Central memory CD8-positive, alpha-beta T cell (primary cell): ENCODE measurements at places on chromosomes 4 and X.

DNA sequence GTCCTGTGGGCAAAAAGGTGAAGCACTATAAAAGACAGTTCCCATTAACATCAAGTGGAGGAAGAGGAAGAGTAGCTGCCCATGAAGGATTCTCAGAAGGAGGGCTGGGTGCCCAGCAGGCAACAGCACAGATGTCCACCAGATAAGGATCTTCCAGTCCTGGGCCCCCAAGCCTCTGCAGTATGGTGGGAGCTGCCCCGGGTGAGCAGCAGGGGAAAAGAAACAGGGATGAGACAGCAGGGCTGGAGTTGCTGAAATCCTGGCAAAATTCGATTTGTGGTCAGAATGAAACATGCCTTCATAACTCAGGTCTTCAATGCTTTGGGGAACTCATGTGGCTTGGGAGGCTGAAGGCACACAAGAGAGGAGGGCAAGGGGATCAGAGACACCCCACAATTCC lies 94.6 kb downstream of the RASL11B start:
- DNase-seq, result no peak

DNA sequence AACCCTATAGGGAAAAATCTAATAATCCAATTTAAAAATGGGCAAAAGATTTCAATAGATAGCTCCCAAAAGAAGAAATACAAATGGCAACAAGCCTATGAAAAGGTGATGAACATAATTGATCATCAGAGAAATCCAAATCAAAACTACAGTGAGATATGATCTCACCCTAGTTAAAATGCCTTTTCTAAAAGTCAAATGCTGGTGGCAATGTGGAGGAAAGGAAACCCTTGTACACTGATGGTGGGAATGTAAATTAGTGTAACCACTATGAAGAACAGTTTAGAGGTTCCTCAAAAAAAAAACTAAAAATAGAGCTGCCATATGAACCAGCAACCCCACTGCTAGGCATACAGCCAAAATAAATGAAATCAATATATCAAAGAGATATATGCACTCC lies 44.5 kb downstream of the STPG2 start:
- DNase-seq, result no peak

DNA sequence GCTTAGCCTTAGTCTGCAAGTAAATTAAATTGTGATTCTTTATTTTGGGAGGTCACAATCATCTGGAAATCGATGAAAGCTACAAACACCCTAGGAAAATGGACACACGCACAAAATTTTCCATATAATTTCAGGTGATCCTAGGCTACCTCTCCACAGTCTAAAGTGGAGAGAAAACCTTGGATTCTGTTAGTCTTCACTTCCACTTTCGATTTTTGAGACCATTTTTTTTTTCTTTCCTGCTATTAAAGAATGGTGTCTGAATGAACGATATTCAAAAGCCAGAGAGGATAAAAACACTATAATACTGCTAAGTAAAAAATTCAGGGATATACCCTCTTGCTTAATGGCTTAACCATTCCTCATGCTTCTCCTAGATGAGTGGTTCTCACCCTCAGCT lies 1.7 kb downstream of the FBXL5 start:
- DNase-seq, result no peak

GRCh38 chrX:142295190-142295589 lies 90.1 kb upstream of the MAGEC2 start:
- DNase-seq, result no peak

GRCh38 chr4:37733240-37733867 lies 47.2 kb upstream of the RELL1 start:
- DNase-seq, result no peak

DNA sequence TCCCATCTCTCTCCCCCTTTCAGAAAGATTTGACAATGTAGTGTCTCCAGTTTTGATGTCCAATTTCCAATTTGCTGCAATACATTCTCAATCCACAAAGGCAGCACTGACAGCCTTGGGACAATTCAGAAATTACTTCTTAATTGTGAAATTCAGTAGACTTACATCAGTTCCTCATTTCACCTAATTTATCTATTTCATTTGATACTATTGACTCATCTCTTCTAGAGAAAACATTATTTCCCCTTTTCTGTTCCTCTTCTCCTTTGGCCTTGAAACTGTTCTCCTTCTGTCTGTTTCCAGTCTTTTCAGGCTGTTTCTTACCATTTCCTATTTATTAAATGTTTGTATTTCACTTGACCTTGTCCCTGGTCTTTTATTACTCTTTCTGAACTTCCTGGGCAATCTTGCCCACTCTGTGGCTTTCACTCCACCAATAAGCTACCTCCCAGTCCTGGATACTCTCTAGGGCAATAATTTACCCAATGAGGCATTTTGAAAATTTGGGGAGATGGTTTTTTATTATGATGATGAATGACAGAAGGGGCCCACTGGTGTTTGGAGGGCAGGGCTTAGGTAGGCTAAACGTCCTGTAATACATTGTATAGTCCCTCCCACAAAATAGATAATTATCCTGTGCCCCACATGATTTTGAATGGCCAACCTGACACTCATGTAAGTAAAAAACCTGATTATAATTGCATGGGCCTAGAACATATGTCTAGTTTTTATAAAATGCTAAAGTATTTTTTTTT lies 498.0 kb upstream of the BOD1L1 start:
- DNase-seq, result no peak

- DNase-seq, result no peak
Measured at GRCh38 chr4:20354120-20354519, 102.4 kb downstream of the SLIT2 start.

- DNase-seq, result no peak
Measured at GRCh38 chr4:92814677-92815076, 510.9 kb downstream of the GRID2 start.

DNA sequence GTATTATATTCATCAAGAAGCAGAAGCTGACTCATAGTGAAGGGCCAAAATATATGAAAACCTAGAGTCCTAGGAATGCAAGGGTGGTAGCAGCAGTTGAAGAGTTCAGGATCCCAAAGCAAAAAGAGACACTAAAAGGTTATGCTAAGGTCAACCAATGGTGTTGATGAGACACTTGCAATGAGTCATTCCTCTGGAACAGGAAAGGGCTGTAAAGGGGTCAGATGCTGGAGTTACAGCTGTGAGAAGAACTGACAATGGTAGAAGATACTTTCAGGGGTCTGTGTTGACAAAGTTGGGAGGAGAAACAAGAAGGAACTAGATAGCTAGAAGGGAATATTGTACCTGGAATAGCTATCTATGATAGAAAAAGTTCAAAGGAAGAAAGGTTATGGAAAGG lies 47.5 kb downstream of the ZGRF1 start:
- DNase-seq, result no peak

DNA sequence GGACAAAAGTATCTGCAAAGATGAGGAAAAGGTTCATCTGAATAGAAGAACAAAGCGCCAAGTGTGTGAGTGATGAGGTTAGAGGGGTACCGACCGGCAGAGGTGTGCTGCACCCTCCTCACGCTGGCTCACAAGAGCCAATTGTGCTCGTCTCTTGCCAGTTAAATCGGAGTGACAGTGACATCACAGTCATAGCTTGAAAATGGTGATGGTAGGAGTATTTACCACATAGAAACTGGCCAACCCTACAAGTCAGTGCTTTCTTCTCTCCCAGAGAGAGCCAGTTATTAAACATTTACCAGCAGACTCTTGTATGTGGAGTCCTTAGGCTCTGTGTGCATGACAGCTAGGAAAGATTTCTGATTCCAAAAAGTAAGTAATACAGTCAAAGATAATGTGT lies 32.4 kb downstream of the CLDN22 start:
- DNase-seq, result no peak

DNA sequence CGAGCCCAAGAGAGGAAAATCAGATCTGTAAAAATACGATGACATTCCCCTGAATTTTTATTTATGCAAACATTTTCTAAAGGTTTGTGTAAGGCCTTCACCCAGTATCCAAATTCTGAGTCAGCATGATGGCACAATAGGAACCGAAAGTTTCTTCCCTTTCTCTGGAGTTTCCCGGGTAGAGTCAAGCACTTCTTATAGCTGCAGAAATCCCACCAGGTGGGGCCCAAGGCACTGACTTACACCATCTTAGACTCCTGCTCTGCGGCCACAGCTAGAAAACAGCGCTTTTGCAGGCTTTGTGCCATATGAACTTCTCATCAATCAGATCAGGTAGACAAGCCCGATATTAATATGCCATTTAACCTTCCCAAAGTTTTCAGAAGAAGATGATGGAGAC lies 13.4 kb downstream of the LEF1 start:
- DNase-seq, result no peak

DNA sequence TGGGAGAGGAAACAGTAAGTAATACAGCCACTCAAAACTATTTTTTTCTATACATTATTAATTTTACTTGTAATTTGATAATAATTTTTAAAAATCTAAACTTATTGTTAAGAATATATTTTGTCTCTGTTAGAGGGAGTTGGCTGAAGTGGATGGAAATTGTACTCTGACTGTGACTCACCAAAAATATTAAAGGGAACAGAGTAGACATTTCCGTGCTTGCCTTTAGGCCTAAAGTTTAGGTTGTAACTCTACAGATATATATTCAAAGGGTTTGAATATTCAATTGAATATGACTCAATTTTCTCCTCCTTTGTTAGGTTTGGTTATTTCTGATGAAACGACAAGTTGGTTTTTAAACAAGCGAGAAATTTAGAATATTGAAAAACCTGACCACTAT lies 128.3 kb upstream of the PITX2 start:
- no peak for DNase-seq

DNA sequence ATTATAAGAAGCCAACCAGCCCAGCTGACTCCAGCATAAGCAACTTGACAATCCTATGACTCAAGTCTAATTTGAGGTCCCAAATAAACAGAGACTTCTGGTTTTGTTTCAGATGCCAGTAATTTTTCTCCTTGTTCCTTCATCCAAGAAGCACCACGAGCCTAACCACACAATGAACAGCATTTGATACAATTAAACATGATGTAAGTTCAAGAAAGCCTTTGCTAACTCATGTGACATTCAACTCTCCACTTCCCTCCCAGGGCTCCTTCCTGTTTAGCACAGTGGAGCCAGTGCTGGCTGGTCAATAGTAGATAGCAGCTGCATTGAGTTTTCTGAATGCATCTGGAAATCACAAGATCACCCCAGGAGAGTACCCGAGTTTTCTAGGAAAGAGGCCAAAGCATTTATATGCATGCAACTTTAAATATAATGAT lies 206.3 kb downstream of the ARHGAP24 start:
- no peak for DNase-seq

DNA sequence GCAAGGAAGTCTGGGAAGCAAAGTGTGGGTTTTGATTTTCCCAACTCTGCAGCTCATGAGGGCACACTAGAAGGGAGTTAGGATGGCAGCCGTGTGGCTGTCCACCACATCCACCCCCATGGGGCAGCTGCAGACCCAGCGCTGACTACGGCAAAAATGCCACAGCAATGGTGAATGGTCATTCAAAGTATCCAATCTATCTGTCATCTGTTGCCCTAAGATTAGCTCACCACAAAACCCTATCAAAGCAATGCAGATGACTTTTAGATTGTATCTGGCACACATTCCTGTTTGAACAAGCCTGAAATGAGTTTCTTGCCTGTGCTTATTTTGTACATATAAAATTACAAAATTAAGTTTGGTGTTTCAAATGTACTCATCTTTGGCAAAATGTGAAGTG lies 29.7 kb upstream of the HPSE start:
- DNase-seq, result no peak

DNA sequence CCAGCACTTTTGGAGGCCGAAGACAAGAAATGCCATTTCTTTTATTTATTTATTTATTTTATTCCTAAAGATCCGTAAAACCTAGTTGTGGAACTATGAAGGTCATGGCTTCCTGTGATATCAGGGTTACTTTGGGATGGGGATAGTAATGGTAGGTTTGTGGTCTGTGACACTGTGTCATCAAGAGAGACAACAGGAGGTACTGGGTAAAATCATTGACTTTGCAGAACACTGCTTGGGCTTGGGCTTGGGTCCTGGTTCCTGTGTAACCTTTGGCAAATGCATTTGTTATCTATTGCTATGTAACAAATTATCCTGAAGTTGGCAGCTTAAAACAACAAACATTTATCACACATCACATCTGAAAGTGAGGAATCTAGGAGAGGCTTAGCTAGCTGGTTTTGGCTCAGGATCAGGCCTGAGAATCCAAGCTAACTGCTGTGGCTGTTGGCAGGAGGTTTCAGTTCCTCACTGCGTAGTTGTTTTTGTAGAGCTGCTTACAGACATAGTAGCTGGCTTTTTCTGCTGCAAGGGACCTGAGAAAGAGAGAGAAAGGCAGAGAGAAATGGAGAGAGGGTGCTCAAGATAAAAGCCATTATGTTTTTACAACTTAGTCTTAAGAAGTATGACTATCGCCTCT lies 576.4 kb upstream of the SLIT2 start:
- no peak for DNase-seq
